AG09319 (cell line): ENCODE measurements at places on chromosomes 6 and 20.
A peak's percentile ranks its signal among the peaks of the same experiment; 100 is the strongest.

- DNase-seq = no peak
These were observed 769.2 kb upstream of the DEFB115 start for GRCh38 chr20:30487947-30488926.

- no peak for DNase-seq
These were observed 198.9 kb downstream of the SYNDIG1 start for GRCh38 chr20:24668384-24668702.

- DNase-seq = no peak
These were observed 19.2 kb downstream of the PRND start for GRCh38 chr20:4740774-4741431.

- no peak for DNase-seq
These were observed 76.4 kb downstream of the HMGN3 start for GRCh38 chr6:79157961-79158644.

- DNase-seq = no peak
These were observed 55.4 kb upstream of the TMX4 start for GRCh38 chr20:8074931-8075330.

GRCh38 chr6:20205722-20206161, 6.5 kb downstream of the MBOAT1 start:
- no peak for DNase-seq

- DNase-seq = peak; percentile 16
These were observed 369.0 kb downstream of the THBS2 start for GRCh38 chr6:168884646-168885086.

DNA sequence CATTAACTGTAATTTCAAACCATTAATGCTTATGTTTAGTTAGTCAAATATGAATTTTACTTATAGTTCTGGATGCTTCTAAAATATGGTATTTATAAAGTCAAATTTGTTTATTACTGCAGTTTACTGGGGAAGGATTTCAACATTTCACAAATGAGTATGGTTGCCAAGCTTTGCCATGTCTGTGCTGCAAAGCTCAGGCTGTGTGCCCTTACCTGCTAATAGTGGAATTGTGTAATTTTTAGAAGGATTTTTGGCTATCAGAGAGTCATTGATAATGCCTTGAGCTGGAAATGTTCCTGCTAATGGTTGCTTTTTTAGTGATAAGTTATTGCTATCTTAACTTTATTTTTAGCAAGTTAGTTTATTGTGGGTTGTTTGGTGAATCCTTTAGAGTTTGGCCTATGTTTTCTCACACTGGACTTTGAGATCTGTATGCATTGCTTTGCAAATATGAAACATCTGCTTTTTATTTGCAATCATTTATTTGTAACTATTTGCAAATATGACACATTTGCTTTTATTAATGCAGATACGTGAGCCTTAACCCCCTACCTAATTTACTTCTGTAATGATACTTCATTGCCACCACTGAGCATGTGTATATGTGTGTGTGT, 105.8 kb downstream of the CD109 start:
- DNase-seq = no peak

- no peak for DNase-seq
These were observed 28.1 kb upstream of the ARFGEF2 start for GRCh38 chr20:48893374-48893773.

DNA sequence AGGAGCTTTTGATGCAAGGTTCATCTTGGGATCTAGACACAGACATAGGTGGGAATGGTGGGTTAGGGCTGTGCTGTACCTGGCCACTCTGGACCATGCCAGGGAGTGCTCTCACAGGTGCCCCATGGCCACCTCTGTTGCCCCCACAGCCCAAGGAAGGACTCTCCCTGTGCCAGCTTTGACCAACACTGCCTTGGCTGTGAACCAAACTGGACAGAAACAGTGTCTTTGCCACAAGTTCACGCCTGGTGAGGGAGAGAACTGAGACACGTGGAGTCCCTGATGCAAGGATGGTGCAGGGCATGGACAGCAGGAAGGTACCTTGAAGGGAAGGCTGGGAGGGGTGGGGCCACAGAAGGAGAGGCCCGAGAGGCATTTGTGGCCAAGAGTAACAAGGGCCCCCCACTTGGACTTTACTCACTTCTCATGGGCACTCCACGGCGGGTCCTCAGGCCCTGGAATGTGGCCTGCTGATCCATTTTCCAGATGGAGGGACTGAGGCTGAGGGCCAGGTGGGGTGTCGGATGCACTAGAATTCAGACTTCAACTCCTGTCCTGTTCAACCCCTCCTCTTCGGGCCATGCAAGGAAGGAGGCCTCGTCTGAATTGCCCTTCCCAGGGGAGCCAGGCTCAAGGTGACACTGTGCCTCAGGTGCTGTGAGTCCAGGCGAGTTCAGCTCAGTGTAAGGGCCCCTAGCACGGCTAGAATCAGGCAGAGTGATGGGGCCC, 103.3 kb downstream of the YTHDF1 start:
- DNase-seq = no peak

GRCh38 chr6:128827675-128828464, 55.1 kb upstream of the LAMA2 start:
- no peak for DNase-seq

GRCh38 chr6:30238178-30238795, 25.1 kb upstream of the TRIM26 start:
- DNase-seq = no peak

- no peak for DNase-seq
These were observed 8.3 kb downstream of the B4GALT5 start for GRCh38 chr20:49705358-49705757.

DNA sequence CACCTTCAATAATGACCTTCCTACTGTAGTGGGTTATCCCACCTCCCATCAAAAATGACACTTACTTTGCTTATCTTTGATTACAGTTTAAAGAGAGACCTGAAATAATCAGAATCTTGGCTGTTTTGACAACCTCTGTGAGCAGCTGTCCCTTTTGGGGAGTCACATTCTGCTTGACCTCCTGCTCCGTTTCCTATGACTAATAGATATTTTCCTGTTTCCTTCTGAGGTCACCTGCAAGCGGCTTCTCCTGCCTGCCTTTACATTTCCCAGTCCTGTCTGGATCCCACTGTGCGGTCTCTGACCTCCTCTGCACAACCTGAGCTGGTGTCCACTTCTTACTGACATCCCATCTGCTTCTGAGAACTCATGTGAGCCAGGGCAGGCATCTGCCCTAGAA, 54.2 kb downstream of the TRAM2 start:
- no peak for DNase-seq

- no peak for DNase-seq
These were observed 40.1 kb downstream of the VTA1 start for GRCh38 chr6:142187209-142187608.

DNA sequence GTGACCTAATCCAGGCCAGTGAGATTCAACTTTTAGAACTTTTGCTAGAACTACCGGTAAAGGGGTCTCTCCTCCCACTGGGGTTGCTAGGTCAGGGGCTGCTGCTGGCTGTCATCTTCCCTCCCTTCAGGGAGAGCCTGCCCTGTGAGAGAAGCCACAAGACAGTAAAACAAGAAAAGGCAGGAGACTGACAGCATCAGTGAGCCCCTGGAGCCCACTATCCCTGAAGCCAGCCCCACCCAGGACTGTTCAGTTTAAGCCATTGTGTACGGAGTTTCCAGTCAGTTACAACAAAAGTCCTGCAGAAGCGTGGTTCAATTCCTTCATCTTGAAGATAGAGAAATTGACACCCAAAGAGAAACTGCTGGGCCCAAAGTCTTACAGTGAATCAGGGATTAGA, 7.9 kb upstream of the BMP7 start:
- no peak for DNase-seq

GRCh38 chr6:22828179-22829062, 259.1 kb downstream of the HDGFL1 start:
- DNase-seq = peak; percentile 49

DNA sequence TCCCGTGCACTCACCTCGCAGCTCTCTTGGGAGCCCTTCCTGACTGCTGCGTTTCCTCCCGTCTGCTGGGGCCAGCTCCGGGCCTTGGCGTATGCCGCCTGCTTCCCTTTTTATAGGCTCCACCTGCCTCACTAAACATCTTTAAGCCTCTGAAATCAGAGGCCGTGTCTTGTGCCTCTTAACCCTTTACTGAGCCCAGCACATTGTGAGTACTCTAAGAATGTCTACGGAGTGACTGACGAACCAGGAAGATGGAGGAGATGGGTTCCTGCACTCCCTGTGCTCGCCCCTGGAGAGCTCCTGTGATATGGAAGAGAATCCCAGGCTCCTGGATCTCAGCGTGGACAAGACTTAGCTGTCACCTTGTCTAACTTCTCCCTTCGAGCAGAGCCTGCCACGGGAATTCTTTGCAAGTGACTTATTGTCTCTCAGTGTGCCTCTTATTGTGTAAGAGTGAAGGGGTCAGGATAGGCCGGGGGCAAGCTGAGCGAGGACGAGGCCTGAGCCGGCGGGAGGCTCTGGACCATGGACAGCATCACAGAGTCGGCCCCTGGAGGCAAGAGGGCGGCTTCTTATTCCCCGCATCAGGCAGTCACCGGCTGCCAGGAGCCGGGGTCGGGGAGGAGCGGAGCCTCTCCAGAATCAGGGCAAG, 70.9 kb upstream of the CCDC167 start:
- no peak for DNase-seq

GRCh38 chr6:111624401-111625098, 18.9 kb upstream of the TRAF3IP2 start:
- no peak for DNase-seq

DNA sequence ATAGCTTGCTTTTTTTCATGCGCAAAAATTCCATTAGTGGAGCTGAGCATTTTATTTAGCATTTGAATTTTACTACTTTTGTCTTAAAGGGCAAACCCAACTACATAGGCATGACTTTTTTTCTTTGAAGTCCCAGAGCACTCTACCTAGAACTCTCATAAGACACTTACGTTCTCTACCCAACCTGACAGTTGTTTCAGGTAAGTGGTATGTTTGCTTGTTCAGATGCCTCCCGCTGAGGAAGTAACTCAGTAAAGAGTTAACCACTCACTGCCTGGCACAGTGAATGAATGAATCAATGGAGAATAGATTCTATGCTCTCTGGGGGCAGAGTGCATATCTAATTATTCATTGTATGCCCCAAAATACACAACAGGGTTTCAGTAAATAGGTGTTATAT, 212.3 kb upstream of the PRDM1 start:
- no peak for DNase-seq

DNA sequence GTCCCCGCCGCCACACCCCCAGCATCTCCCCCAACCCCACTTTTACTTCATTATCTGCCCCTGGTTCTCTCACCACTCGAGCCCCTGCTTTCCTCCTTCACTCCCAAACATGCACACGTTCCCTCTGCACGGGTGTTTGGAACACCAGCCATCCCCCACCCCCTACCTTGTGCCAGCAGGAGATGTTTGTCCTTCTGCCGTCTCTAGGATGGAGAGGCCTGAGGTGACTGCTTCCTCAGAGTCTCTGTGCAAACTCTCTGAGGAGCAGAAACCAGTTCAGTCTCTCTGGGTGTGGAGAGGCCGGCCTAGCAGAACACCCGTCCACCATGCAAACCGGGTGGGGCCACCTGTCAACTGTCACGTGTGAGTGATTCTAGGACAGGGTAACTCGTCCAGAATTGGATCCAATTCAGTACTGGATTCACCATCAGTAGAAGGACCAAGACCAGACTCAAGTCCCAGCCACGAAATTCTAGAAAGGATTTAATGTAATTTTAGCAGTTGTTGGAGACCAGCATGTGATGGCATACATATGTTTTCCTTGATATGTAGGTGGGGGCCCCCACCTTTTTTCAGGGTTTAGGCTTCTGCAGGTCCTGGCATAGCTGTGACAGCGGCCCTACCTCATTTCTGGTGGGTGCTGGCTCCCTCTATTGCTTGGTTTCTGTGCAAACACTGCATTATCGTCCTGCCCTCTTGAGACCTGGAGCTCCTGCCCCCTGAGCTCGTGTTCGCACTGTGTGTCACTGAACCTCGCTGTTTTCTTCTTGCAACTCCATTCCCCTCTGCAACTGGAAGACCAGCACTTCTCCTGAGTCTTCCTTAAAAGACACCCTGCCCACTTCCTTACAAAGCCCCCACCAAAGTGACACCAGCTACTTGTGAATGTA, at the start of gene RAET1E:
Gene RAET1E (minus strand): TSS at position 259 of the 890 bp plus-strand sequence. CDS start 7,212 bp downstream, outside the sequence.
- no peak for DNase-seq

- DNase-seq = no peak
These were observed 31.3 kb downstream of the BICRAL start for GRCh38 chr6:42813074-42813645.
